Fibroblast of upper back skin (primary cell): ENCODE measurements at places on chromosomes 3 and 15.

DNA sequence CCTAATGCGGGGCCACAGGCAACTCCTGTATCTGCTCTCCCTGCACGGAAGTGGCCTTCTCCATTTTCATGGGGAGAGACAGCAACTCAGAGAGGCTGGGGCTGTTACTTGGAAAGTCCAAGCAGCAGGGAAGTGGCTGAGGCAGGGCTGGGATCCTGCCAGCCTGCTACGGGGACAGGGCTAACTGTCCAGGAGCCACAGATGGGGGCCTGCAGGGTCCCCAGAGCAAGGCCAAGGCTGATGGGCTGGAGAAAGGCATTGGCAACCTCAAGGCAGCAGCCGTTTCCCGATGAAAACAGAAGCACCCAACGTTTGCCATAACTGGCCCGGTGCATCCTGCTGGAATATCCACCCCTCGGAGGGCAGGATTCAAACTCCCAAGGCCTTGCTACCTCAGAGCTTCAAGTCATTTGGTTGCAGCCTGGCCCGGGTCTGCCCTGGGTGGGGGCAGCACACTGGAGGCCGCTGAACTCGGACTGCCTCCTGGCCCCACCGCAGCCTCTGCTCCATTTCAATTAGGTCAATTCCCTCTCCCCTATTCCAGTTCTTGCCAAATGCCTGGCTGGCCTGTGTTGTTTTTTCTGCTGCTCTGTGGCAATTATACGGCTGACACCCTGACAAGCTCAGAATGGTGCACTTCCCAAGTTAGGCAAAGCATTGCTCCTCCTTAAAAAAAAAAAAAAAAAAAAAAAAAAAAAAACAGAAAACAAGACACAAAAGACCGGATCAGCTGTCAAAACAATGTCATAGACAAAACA, 143.5 kb downstream of the NUP210 start:
- no peak for DNase-seq

- DNase-seq = no peak
These were observed 21.5 kb downstream of the ALCAM start for GRCh38 chr3:105388176-105388575.

DNA sequence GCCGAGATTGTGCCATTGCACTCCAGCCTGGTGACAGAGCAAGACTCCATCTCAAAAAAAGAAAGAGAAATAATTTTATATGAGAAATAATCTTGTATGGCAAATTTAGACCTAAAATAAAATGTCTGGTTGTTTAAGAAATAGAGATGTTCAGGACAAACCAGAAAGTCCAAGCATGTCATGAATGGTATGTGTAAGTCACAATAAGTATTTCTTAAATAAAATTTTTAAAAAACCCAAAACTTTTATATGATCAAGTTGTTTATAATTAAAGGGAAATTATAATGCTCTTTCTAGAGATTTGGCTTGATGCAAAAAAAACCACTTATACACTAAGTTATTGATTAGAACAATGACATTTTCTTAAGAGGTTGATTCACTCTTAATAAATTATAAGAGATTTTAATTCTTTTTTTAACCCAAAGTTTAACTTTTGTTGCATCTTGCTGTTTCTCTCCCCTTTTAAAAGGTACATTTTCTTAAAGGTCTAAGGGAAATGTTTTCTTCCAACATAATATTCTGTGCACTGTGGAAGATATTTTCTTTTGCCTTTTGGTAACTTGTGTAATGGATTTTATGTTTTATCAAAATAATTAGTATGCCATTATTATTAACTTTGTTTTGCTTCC, 105.7 kb downstream of the RTP4 start:
- DNase-seq = no peak

- DNase-seq = no peak
These were observed 32.2 kb upstream of the BCL6 start for GRCh38 chr3:187777331-187777941.

- no peak for DNase-seq
These were observed 60.8 kb downstream of the ATP13A5 start for GRCh38 chr3:193317682-193318300.

GRCh38 chr15:29568840-29569532, 253.3 kb downstream of the TJP1 start:
- DNase-seq = no peak

- peak; percentile 85 for DNase-seq
These were observed 398.7 kb downstream of the SHQ1 start for GRCh38 chr3:72449551-72449950.

GRCh38 chr3:38039101-38039898, at the start of gene DLEC1:
Gene DLEC1 (plus strand): TSS chr3:38039208. CDS start chr3:38039226, 18 bp downstream.
- peak; percentile 48 for DNase-seq

DNA sequence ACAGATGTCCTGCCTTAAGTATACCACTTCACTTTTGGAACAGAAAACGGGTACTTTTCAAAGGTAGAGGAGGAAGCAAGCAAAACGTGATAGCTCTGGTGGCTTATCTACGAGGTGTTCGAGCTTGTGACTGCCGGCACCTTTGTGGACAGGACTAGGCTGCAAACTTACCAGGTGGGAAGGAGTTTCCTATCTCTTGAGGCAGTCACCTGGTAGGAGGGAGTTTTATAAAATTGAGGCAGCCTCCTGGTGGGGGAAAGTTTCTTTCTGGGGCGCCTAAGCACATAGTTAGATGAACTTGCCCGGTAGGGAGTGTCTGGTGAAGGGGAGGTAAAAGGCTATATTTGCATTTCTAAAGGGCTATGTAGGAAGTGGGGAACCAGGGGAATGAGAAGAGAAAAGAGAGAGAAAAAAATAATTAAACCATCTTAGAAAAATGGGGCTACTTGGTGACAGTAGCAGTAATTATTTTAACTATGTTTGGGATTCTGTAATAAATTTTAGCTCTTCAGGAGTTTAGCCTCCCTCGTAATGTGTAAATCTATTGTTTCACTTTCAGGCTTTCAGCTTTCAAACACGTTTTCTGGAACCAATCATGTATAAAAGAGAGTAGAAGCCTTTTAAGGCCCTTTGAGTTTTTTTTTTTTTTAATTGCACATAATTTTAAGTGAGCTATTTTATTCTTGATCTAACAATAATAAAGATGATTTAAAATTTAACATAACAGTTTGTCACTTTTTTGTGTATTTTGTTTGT, 131.0 kb downstream of the IL5RA start:
- DNase-seq = no peak

DNA sequence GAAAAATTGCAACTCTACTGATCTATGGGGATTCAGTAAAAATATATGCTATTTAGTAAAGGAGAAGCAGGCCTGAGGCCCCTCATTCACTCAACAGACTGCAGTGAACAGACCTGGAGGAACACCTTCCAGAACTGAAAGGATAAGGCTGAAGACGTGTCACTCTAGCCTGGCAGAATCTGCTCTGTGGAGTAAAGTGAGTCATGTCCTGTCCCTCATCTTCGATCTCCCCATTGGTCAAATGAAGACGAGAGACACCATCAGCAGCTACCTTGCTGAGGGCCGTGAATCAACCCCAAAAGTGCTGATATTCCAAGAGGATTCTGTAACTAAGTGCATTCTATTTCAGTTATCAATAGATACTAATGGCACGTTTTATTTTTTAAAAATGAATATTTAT, 359.7 kb downstream of the FGF12 start:
- no peak for DNase-seq

GRCh38 chr15:27479296-27480140, 508.5 kb downstream of the GABRG3 start:
- DNase-seq = no peak

DNA sequence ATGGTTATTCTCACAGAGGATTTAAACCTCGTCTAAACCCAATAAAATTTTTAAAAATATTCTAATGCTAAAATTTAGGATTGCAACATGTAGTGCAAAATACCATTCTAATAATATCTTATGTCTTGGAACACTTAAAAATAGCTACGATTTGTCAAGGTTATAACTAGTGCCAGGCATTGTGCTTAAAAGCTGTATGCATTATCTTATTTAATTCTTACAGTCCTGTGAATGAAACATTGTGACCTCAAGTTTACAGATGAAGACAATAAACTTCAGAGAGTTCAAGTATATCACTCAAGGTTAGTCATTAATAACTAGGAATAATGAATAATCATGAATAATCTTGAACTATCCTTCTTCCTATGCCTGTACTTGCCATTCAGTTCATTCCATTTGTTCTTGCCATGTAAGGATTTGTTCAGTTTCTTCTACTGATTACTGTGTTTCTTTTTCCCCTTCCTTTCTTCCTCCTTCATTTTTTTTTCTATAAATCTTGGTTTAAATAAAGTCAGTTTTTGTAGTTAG, 897.6 kb upstream of the NR2F2 start:
- DNase-seq = no peak

DNA sequence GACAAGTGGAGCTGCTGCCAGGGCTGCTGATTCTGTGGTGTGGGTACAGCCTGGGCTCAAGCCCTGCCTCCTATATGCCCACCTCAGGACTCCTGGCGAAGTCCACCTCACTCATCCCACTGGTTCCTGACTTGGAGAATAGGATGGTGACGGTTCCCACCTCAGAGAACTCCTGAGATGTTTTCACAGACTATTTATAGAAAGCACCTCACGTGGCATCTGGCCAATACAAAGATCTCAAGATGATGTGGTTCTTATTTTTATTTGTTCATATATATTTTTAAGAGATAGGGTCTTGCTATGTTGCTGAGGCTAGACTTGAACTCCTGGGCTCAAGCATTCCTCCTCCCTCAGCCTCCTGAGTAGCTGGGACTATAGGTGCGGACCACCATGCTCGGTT, 236.9 kb upstream of the BHLHE40 start:
- DNase-seq = no peak

- DNase-seq = no peak
These were observed 13.8 kb downstream of the PLSCR1 start for GRCh38 chr3:146530609-146531008.

GRCh38 chr3:129793942-129794310, 99.6 kb downstream of the TMCC1 start:
- no peak for DNase-seq

- no peak for DNase-seq
These were observed 18.9 kb upstream of the GOLGB1 start for GRCh38 chr3:121768452-121768851.

GRCh38 chr3:49427586-49427985, 1.5 kb downstream of the NICN1 start:
- DNase-seq = no peak

DNA sequence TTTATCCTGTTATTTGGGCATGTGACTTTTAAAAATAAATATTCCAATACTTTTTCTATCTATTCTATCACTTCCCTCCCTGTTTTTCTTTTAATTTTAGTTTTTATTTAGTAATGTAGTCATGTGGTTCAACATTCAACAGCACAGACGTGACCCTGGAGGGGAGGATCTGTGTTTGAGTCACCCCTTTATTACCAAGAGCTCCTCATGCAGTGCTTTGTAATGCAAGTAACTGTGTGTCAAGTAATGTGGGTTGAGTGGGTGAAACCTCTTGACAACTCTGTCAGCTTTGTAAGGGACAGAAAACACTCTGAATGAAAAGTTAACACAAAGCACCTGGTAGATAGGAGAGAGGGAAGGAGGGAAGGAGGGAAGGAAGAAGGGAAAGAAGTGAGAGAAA, 89.7 kb upstream of the FGF12 start:
- peak; percentile 49 for DNase-seq

GRCh38 chr15:28131946-28132345, 32.8 kb upstream of the OCA2 start:
- no peak for DNase-seq

- no peak for DNase-seq
These were observed 895 bp downstream of the GATA2 start for GRCh38 chr3:128491941-128492670.

- peak; percentile 23 for DNase-seq
These were observed 6.3 kb downstream of the GORASP1 start for GRCh38 chr3:39101022-39101689.

DNA sequence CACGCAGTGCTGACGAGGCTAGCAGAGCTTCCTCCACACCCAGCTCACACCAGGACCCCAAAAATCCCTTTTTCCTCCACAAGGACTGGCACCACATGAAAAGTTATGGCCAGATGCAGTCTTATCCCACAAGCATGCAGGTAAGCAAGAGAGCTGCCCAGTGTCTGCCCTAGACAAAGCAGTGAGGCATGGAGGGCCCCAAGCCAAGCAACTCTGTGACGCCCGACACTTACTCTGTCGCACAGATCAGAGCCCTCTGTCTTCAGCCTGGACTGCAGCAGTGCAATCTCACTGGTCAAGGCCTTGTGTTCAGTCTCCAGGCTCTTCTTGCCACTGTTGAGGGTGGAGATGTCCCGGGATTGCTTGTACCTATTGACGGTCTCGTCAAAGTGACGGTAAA, 28.7 kb downstream of the RPN1 start:
- DNase-seq = no peak

DNA sequence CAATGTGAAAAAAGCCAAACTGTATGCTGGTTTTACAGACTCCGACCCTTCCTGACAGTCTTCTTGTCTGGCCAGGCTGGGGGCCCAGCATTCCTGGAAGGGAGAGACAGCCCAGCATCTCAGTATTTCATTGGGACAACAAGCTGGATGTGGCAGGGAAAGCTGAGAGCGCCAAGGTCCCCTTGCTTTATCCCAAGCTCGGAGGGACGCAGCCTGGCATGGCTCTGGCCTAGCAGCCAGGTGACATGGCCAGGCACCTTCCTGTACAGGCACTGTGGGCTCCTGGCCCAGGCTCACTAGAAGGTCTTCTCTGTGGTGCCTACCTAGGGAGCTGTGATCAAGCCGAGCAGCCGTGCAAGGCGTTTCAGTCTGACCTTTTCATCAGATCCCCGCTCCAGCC, 33.0 kb downstream of the UMPS start:
- no peak for DNase-seq

DNA sequence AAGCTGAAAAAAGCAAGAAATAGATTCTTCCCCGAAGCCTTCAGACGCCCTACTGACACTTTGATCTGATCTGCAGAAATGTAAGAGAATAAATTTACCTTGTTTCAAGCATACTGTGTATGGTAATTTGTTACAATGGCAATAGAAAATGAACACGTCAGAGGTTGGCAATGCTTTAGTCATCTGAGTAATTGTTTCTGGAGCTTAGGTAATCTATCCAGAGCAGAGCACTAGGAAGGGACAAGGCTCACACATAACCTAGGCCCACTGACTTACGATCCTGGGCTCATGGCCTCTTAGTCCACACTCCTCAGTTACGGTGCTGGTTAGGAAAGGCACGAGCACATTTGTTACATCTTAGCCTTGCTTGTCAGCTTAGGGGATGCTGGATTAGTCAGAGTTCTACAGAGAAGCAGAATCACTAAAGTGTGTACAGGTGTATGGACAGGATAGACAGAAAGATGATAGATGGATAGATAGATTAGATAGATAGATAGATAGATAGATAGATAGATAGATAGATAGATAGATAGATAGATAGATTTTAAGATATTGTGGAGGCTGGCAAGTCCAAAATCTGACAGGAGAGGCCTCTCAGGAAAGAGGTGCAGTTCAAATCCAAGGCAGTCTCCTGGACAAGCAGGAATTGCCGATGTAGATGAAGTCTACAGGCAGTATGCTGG, 46.8 kb upstream of the TBC1D23 start:
- peak; percentile 40 for DNase-seq
